Activated naive CD4-positive, alpha-beta T cell treated with anti-CD3 and anti-CD28 coated beads, Interleukin-2, amount 50 U/mL, for 72 hours (primary cell): ENCODE measurements at places on chromosomes 4 and X. TPM values are rescaled to one million over a fixed set of nuclear protein-coding genes. Genes with fewer than 3 reads are reported as not detected.

The ARSJ gene
- total RNA-seq = not detected

The RBM46 gene
- total RNA-seq = not detected

The EVC2 gene
- 0.66 TPM for total RNA-seq

The TAF7L gene
- 0.11 TPM for total RNA-seq

The KLHL4 gene
- not detected for total RNA-seq

The ABCG2 gene
- not detected for total RNA-seq

The SYTL4 gene
- not detected for total RNA-seq

The VGLL1 gene
- not detected for total RNA-seq

The CPZ gene
- not detected for total RNA-seq

The SHOX gene
- total RNA-seq = not detected

The TIMP1 gene
- 26.1 TPM for total RNA-seq
